ENCODE measurements at places on chromosomes 2 and 18.

DNA sequence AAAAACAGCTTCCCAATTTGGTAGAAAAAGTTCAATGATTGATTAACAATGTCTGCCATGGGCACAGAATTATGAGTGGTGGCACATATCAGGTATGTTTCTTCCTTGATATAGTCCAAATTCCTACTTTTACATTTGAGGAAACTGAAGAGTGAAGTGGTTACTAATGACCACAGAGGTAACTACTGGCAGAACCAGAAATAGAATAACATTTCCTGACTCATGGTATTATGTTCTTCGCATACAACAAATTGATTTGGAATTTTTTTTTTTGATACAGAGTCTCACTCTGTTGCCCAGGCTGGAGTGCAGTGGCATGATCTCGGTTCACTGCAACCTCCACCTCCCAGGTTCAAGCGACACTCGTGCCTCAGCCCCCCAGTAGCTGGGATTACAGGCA lies 6.0 kb upstream of the NFE2L2 start:
- no peak for DNase-seq

DNA sequence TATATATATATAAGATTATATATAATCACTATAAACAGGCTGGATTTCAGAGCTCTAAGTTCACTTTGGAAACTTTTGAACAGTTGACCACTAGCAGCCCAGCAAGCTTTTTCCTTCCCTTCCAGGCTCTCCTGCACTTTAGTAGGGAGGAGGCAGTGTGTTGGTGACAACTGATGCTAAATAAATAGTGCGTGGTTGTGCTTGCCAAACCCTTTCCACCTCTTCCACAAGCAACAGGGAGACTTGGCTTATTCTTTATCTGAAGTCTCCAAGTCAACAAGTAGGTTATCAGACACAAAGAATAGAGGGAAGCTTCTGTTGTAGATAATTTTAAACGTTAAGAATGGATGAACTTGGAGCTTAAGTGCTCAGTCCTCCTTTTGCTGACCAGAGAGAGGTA lies 408.2 kb upstream of the HNRNPA3 start:
- DNase-seq, result no peak

DNA sequence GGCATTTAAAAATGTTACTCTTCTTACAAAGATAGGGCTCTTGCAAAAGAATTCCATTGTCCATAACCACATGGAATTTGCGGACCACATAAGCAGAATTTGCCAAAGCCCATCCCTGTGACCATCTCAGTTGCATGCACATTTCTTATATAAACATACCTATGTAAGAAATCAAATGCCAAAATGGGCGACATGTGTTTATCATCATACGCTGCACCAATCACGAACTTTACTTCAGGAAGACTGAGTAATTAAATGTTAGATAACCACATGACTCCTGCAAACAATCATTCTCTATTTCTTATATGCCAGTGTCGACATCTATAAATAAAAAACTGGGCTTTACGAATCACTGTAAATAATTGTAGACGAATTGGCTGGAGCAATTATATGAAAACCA lies 186.1 kb upstream of the RBMS1 start:
- DNase-seq, result no peak

DNA sequence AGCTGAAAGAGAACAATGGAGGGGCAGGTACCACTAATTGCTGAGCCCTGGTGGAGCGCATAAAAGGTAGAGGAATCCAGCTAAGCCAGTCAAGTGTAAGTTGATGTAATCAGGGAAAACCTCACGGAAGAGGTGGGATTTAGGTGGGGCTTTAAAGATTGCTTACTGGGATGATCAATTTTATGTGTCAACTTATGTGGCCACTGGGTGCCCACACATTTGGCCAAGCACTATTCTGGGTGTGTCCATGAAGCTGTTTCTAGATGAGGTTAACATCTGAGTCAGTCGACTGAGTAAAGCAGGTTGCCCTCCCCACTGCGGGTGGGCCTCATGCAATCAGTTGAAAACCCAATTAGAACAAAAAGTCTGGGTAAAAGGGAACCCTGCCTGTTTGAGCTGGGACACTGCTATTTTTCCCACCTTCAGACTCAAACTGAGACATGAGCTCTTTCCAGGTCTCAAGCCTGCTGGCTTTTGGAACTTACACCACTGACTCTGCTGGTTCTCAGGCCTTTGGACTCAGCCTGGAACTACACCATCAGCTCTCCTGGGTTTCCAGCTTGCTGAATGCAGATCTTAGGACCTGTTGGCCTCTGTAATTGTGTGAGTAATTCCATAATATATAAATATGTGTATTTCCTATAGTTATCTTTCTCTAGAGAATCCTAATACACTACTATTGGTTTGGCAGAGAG lies 67.3 kb downstream of the MYO5B start:
- DNase-seq, result no peak

GRCh38 chr18:3129053-3129864 lies 90.5 kb downstream of the MYOM1 start:
- peak; percentile 80 for DNase-seq

GRCh38 chr2:231720292-231720986 lies 12.1 kb downstream of the PTMA start:
- no peak for DNase-seq

DNA sequence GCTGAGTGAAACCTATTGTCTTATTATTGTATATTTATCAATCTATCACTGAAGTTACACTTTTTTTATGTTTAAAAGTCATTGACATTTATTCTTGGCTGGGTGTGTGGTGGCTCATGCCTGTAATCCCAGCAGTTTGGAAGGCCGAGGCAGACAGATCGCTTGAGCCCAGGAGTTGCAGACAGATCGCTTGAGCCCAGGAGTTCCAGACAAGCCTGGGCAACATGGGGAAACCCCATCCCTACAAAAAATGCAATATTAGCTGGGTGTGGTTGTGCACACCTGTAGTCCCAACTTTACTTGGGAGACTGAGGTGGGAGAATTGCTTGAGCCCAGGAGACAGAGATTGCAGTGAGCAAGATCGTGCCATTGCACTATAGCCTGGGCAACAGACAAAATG lies 97.8 kb downstream of the EPC2 start:
- DNase-seq, result no peak

DNA sequence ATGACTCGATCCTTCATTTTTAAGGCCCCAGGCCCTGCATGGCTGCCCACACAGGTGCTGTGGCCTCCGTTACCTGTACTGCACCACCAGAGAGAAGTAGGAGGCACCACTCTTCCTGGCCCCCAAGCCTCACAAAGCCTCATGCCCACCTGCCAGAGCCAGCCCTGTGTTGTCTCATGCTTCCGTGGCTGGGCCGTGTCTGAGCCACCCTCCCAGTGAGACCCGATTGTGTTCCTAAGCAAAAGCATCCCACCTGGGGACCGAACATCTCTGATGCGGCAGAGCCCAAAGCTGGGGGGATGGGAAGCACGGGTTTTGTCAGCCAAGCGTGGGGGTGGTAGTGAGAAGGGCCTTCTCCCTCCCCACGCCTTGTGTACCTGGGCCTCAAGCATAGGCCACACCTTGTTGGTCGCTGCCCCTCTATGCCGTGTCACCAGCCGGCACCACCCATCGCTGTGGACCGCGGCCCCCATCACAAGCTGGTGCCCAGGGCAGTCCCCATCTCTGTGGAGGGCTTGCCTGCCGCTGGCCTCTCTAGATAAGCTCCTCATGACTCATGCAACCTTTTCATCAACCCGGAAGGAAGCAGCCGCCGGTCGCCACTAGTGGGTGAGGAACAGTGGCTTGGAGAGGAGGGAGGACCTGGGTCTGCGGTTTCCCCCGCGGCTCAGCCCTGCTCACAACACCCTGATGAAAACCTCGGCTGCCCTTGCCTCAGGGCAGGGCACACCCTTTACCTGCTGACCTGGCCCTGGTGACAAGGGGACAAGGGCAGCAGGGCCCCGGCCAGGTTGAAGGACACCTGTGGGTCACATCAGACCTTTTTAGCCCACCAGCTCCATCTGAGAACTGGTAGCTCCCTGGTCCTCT lies 2.7 kb upstream of the RNPEPL1 start:
- DNase-seq, result peak; percentile 90

DNA sequence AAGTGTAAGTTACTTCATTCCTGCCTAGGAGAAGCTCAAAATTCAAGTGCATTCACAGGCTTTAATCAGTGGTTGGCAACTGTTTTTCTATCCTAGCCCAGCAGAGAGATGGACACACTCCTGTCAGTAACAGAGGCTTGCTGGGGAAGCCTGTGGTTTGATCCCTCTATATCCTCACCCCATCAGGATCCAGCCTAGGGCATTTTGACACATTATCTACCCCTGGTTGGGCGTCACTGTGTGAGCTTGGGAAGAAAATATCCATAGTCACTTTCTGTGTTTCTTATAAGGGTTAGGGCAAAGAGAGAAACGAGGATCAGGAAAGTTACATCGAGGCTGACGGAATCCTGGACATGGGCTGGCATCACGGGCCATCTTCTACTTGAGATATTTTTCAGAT lies 10.0 kb downstream of the NT5DC4 start:
- no peak for DNase-seq

GRCh38 chr2:122988395-122989221 lies 1036.5 kb upstream of the CNTNAP5 start:
- no peak for DNase-seq

DNA sequence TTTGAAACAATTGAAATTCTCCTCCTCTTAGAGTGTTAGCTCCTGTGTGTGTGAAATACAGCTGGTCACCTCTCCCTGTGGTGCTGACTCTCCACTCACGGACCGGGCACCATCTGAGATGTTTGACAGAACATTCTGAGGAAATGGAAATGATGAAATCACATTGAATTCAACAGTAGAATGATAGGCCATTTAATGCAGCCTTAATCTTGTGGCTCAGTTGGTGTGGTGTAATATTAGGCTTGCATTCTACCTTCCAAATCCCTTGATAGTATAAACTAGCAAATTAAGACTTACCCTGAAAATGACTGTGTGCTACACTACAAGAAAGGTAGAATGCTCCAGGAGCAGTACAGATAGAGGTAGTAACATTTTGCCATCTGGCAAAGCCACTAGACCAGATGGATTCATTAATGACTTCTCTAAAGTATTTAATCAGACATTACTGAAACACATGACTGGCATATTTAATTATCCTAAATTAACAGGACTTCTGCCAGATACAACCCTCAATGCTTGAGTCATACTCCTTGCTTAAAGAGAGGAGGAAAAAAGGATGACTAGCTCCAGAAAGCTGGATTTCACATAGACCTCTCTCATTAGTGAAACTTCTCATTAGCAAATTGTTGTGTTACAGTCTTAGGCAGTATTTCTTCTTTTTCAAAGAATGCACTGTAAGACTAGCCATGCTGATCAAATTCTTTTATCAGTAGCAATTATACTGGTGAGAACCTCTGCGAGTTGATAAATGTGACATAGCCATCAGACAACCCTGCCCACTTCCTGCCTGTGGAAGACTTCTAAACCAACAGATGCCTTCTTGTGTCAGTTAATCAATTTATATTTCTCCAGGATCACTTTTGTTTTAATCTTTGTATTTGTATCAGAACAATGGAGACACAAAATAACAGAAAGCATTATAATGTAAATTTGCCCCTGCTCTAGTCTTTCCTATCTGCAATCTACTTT lies 80.6 kb downstream of the EML6 start:
- no peak for DNase-seq

GRCh38 chr2:196601430-196602306 lies 37.8 kb upstream of the CCDC150 start:
- no peak for DNase-seq
